ENCODE measurements at places on chromosomes 7 and 10. TPM values are rescaled to one million over a fixed set of nuclear protein-coding genes. Genes with fewer than 3 reads are reported as not detected.

DNA sequence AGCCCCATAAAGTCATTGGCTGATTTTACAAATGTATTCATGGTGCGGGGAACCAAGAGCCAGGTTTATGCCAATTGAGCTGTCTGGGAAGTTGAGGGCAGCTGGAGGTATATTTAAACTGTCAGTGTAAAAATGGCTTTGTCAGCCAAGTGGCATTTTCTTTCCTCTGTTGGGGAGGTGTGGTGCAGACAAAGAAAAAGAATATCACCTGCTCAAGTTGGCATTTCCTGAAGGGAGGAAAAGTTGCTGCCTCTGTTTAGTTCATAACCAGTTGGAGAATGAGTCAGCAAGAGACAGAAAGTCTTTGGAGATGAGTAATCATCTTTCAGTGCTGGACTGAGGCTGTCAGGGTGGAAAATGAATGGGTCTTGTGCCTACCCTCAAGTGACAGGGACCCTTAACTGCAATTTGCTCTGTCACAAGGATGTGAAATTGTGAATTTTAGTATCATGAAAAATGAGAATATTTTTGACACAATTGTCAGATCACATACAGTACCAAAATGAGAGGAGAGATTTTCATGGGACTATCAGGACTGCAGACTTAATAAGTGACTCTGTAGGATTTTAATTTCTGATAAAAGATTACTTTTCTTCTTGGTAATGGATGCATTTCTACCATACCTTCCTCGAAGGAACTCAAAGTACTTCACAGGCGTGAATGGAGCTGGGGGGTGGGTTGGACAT lies 137.3 kb downstream of the ANLN start:
- no peak for DNase-seq

GRCh38 chr7:4080954-4081353 lies 601.1 kb upstream of the FOXK1 start:
- DNase-seq, result no peak

DNA sequence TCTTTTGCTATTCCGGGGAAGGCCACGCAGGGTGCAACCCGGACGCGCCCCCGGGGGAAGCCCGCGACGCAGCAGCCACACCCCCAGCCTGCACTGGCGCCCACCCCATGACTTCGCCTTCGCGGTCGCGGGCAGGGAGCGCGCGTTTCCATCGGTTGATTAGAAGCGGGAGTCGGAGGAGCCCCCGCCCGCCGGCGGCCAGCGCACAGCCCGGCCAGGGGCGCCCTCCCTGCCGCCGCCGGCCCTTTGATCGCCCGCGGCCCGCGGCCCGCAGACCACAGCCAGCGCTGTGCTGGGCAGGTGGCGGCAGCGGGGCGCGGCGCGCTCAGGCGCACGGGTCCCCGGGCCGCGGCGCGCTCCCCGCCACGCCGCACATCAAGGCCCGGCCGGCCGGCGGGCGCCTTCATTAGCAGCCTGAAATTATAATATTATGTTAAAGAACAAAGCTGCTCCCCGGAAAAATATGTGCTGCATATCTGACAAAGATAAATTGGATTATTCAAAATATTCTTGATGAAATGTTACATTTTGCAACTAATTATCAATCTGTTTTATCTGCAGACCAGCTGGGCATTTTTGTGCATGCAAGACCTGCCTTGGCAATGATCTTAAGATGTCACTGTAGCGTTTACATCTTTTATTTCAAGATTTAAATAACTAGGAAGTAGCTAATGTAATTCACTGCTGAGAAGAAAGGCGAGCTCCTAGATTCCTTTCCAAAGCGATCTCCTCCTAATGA lies 160.7 kb upstream of the MKI67 start:
- no peak for DNase-seq

- DNase-seq, result no peak
These were observed 639.5 kb downstream of the ANKRD7 start for GRCh38 chr7:118863966-118864365.

DNA sequence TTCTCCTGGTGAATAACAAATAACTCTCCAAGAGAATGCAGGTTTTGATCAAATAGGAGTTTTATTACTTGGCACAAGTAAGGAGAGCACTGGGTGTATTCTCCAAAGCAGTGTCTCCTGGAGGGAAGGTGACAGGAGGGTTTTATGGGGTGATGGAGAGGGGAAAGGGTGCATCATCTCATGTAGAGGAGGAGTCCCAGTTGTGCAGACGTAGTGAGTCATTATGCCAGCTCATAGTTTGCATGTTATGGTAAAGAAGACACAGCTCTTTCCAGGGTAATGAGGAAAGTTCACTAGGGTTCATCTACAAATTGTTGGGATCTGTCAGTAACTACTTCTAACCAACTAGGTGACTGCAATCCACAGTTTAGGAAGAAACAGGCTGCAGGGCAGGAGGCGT lies 347.9 kb upstream of the MEOX2 start:
- no peak for DNase-seq

The ADCYAP1R1 gene
- not detected for total RNA-seq

GRCh38 chr7:76225379-76225778 lies 23.7 kb downstream of the SRRM3 start:
- DNase-seq, result peak; percentile 70

GRCh38 chr10:75398692-75399460 lies 2.7 kb downstream of the ZNF503 start:
- no peak for DNase-seq

The OPN1SW gene
- not detected for total RNA-seq

- DNase-seq, result no peak
These were observed 233.9 kb downstream of the DNAJB6 start for GRCh38 chr7:157570531-157571200.

GRCh38 chr7:142745091-142745635 lies 4.1 kb upstream of the PRSS1 start:
- no peak for DNase-seq

GRCh38 chr7:99406557-99406956 lies 1.8 kb downstream of the PDAP1 start:
- DNase-seq, result no peak

The SFTPD gene
- not detected for total RNA-seq

DNA sequence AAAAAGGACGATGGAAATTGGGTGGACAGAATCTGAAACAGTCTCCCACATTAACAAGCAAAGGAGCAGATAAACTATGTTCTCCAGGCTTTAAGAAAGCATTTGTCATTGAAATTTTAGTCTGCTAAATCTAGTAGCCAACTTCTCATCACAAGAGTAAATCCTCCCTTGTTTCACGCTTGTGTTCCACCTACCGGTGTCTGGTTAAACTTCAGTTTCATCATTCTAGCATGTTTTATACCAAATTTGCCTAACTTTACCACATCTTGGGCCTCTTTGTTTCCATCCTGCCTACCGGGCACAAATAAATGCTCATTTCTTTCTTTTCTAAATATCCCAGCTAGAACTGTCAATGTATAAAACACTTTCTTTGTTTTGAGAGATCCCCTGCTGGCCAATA lies 5.8 kb downstream of the LIPA start:
- no peak for DNase-seq

All from activated naive CD8-positive, alpha-beta T cell treated with anti-CD3 and anti-CD28 coated beads, Interleukin-2, amount 10 ng/mL, durations not matched to agents 7 days and 5 days (primary cell).